Cortex of kidney (tissue), 1 donor: ENCODE measurements at places on chromosomes 7 and 10.

- DNase-seq: no peak
These were observed 374.6 kb downstream of the DPP6 start for GRCh38 chr7:154426778-154427177.

DNA sequence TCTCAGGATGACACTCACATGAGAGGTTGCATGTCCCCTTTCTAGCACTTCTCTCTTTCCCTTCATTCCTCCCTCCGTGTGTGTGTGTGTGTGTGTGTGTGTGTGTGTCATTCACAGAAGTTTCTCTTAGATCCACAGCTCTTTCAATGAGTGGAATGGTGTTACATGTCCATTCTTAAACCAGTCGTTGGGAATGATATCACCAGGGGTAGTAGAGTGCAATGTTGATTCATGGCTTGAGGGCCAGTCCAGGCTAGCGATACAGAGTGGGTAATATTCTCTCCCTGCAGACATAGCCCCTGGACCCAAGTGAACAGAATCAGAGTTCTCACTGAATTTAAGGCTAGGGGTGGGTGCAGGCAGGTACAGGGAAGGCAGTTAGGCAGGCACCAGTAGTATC, 187.8 kb downstream of the SDK1 start:
- DNase-seq: no peak

DNA sequence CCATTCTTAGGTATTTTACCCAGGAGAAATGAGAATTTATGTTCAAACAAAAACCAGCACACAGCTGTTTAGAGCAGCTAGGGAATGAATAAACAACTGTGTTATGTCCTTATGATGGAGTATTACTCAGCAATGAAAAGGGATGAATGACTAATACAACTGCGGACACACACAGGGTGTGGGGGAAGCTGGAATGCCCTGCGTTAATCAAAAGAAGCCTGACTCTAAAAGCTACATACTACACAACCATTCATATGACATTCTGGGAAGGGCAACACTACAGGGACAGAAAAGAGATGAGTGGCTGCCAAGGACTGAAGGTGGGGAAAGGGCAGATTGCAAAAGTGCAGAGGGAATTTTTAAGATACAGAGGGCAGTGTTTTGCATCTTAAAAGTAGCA, 64.0 kb downstream of the DLG5 start:
- no peak for DNase-seq

DNA sequence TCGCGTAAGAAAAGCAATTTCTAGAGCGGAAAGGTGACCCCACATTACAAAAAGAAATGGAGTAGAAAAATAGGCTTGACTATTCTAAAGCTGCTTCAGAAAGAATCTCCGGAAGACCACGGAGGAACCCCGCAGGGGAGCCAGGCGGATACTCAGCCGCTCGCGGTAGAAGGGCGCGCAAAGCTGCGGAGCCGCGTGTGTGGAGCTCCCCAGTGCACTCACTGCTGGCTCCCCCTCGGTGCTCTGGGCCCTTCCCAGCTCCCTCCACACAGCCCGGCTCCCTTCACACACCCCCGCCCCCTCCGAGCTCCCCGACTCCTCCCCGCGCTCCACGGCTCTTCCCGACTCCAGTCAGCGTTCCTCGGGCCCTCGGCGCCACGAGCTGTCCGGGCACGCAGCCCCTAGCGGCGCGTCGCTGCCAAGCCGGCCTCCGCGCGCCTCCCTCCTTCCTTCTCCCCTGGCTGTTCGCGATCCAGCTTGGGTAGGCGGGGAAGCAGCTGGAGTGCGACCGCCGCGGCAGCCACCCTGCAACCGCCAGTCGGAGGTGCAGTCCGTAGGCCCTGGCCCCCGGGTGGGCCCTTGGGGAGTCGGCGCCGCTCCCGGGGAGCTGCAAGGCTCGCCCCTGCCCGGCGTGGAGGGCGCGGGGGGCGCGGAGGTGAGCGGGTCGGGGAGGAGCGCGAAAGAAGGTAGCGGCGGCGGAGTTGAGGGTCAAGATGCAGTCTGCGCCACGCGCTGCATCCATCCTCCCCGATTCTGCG, at the start of gene STEAP2:
Gene STEAP2, plus strand, starts transcription at position 350 of the 758 bp plus-strand sequence. CDS start 13,343 bp downstream, outside the sequence.
- peak; percentile 44 for DNase-seq

- DNase-seq: no peak
These were observed 41.4 kb downstream of the PWWP2B start for GRCh38 chr10:132438091-132439024.

GRCh38 chr10:76558996-76559891, 1078.4 kb downstream of the KCNMA1 start:
- no peak for DNase-seq
